ENCODE measurements at places on chromosomes 4 and X. TPM values are rescaled to one million over a fixed set of nuclear protein-coding genes. Genes with fewer than 3 reads are reported as not detected.

DNA sequence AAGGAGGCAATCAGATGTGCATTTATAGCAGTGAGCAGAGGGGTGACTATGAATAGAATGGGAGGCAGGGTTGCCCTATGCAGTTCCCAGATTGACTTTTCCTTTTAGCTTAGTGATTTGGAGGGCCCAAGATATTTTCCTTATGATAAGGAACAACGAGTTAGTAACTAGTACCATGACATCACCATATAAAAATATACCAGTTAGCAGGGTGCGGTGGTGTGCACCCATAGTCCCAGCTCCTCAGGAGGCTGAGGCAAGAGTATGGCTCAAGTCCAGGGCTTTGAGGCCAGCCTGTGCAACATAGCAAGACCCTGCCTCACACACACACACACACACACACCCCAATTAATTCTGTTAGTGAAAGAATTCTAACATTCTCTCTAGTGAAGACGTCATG, 53.0 kb downstream of the IL13RA2 start:
- peaks cover 3% of the 10 kb centered on the region for H3K4me1 ChIP-seq
- no peaks in the 10 kb centered on the region for H3K36me3 ChIP-seq
- H3K27ac ChIP-seq = no peak overlapping the region
- no peak for DNase-seq
- H3K4me3 ChIP-seq = no peak overlapping the region

- no peak overlapping the region for H3K27ac ChIP-seq
- no peak for DNase-seq
- no peak overlapping the region for H3K4me3 ChIP-seq
- H3K27me3 ChIP-seq = no peaks in the 10 kb centered on the region
- H3K4me1 ChIP-seq = no peaks in the 10 kb centered on the region
Measured at GRCh38 chrX:50169717-50170116, 31.1 kb downstream of the AKAP4 start.

DNA sequence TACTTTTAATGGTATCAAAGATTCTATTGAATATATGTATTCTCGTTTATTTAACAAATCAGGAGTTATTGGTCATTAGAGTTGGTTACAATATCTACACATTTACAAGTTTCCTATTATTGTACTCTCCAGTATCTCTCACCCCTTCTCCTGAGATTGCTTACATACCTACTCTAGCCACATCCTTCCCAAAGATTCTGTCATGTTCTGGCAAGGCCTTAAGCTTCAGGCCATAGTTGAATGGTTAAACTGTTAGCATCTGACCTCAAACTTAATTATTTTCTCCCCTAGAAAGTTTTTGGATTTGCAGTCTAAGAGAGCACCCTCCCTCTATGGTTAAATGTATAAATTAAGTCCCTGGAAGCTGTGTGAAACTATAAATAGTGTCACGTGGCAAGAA, 784.2 kb downstream of the GLUD2 start:
- no peak overlapping the region for H3K4me3 ChIP-seq
- H3K4me1 ChIP-seq = peaks cover 2% of the 10 kb centered on the region
- H3K27me3 ChIP-seq = no peaks in the 10 kb centered on the region

DNA sequence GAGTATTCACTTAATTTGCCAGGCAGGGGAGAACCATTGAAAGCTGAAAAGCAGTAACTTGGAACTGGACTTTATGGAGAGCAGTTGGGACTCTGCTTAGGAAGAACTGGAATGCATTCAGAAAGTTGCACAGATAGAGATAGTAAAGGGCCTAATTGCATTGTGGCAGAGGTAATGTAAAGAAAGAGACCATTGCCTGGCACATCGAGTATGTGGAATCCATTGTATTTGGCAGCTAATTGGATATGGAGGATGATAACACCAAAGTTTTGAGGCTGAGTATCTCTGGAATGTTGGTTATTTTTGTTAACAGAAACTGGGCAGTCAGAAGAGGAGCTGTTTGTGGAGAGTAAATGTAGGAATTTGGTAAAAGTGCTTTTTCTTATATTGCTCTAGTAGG, 169.9 kb downstream of the BMPR1B start:
- H3K4me1 ChIP-seq = peaks cover 32% of the 10 kb centered on the region
- H3K27me3 ChIP-seq = no peaks in the 10 kb centered on the region
- no peak overlapping the region for H3K4me3 ChIP-seq
- H3K27ac ChIP-seq = peak overlapping the region; percentile 10

DNA sequence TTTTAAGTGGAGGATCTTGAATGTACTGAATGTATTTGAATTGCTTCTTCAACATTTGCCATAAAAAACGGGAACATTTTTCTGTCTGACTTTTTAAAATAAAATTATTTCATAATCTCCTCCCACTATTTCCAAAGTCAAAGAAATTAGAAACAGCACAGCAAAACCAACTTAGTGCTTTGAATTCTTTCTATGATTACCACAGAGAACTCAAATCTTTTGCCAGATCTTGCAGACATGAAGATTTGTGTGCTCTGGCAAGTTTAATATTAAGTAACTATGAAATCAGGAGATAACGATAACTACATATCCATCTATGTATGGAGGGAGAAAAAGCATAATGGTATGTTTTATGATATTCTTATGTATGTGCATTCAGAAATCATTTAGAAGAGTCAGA, 982.2 kb downstream of the PCDH7 start:
- H3K36me3 ChIP-seq = peaks cover 1% of the 10 kb centered on the region
- no peaks in the 10 kb centered on the region for H3K4me1 ChIP-seq
- DNase-seq = no peak

The TXLNG gene
- total RNA-seq = 25.8 TPM

GRCh38 chrX:24100713-24101112, 46.0 kb downstream of the EIF2S3 start:
- H3K36me3 ChIP-seq = peaks cover 2% of the 10 kb centered on the region
- peaks cover 17% of the 10 kb centered on the region for H3K4me1 ChIP-seq
- H3K4me3 ChIP-seq = no peak overlapping the region
- H3K27me3 ChIP-seq = no peaks in the 10 kb centered on the region
- no peak overlapping the region for H3K27ac ChIP-seq

- peaks cover 4% of the 10 kb centered on the region for H3K4me1 ChIP-seq
- DNase-seq = no peak
- H3K4me3 ChIP-seq = no peak overlapping the region
- no peaks in the 10 kb centered on the region for H3K36me3 ChIP-seq
Measured at GRCh38 chr4:173490817-173491528, 39.1 kb downstream of the HAND2 start.

The SLAIN2 gene
- 54.5 TPM for total RNA-seq

The NKX1-1 gene
- not detected for total RNA-seq

Measured in progenitor cell of endocrine pancreas (in vitro differentiated cells).